Ascending aorta (tissue), 2 donors: ENCODE measurements at places on chromosomes 1 and 21. TPM values are rescaled to one million over a fixed set of nuclear protein-coding genes. Genes with fewer than 3 reads are reported as not detected.

Gene ATP6V1G3
- total RNA-seq, result not detected

DNA sequence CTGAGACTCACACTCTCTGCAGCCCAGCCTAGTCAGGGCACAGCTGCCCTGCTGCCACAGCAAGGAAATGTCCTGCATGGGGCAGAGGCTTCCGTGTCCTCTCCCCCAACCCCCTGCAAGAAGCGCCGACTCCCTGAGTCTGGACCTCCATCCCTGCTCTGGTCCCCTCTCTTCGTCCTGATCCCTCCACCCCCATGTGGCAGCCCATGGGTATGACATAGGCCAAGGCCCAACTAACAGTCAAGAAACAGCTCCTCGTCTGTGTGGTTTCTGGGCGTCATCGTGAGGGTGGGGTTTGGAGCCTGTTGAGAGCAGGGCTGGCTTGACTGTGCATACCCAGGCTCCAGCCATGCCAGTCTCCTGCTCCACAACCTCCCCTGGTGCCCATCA, 19.5 kb downstream of the FAAH start:
- no peak for DNase-seq
- no peaks in the 10 kb centered on the region for H3K27me3 ChIP-seq
- no peak overlapping the region for H3K27ac ChIP-seq
- peaks cover 6% of the 10 kb centered on the region for H3K36me3 ChIP-seq
- no peaks in the 10 kb centered on the region for H3K4me1 ChIP-seq
- no peak overlapping the region for H3K4me3 ChIP-seq

Gene KCNH1
- total RNA-seq, result not detected

Gene FCRL1
- total RNA-seq, result not detected

- DNase-seq, result no peak
- H3K36me3 ChIP-seq, result no peaks in the 10 kb centered on the region
- peak overlapping the region; percentile 70 for H3K4me3 ChIP-seq
- no peak overlapping the region for H3K27ac ChIP-seq
Observed at GRCh38 chr1:155127967-155128754, 485 bp downstream of the EFNA1 start.

DNA sequence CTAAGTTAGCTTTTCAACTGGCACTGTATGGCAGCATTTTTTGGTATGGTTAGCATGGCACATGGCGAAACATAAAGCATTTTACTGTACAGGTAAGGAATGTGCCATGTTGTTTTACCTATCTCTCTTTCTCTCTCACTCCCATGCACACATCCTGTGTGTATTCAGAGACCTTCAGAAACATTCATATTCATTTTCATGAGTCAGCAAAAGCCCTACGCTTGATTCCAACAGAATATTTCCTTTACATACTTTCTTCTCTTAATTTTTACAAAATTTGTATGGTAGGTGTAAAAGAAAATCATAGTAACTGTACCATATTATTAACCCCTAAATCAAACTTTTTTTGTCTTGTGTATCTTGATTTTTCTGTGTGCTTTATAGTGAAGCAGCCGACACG, 10.3 kb downstream of the SRSF11 start:
- no peaks in the 10 kb centered on the region for H3K4me1 ChIP-seq
- H3K4me3 ChIP-seq, result no peak overlapping the region
- no peaks in the 10 kb centered on the region for H3K27me3 ChIP-seq
- no peak overlapping the region for H3K27ac ChIP-seq
- H3K36me3 ChIP-seq, result peaks cover 76% of the 10 kb centered on the region

DNA sequence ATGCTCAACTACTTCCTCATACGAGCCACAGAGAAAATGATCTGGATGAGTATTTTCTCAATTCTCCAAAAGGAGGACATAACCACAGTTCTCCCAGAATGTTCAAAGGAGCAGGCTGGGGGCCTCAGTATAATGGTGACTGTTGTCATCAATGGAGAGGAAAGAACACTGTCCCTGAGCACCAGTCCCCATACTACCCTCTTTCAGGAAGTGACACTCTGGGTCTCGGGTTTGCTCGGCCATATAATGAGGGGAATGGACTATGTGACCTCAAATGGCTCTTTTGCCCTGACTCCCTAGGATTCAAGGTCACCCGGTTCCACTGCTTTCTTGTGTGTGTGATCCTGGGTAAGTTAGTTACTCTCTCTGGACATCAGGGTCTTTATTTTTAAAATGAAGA, 22.8 kb downstream of the SLC9A1 start:
- H3K36me3 ChIP-seq, result no peaks in the 10 kb centered on the region
- peaks cover 16% of the 10 kb centered on the region for H3K4me1 ChIP-seq
- no peaks in the 10 kb centered on the region for H3K27me3 ChIP-seq
- no peak for DNase-seq

- peaks cover 29% of the 10 kb centered on the region for H3K36me3 ChIP-seq
- H3K27me3 ChIP-seq, result no peaks in the 10 kb centered on the region
- peak overlapping the region; percentile 24 for H3K27ac ChIP-seq
Observed at GRCh38 chr1:161994175-161994668, 29.4 kb downstream of the OLFML2B start.

DNA sequence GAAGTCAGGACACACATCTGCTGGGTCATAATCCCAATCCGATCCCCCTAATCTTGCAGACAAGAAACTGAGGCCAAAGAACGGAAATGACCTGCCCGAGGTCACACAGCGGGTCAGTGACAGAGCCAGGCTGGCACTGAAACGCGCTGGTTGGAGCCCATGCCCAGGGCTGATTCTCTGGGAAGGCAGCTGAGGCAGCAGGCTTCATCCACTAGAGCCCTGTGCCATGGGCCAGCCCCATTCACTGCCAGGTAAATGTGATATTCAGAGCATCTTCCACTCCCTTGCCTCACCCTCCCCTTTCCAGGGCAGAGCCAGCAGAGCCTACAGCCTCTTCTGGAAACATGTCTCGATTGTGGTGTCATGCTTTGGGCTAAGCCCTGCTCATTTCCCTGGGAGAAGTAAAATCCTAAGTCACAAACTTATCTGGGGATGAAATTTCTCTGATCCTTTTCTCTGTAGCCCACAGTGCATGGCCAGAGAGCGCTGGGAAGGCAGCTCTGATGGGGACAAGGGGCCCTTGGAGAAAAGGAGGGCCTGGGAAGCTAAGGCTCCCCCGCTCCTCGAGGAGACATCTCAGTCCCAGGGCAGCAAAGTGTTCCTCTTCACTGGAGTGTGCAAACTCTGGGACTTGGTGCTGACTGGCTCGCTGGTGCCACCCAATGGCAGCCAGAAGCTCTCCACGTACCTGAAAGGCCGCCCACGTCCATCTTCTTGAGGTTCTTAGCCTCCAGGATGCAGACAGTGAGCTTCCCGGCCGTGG, 110.4 kb downstream of the SYT2 start:
- peaks cover 65% of the 10 kb centered on the region for H3K36me3 ChIP-seq
- no peaks in the 10 kb centered on the region for H3K27me3 ChIP-seq
- peak; percentile 82 for DNase-seq

Gene AJAP1
- 6.9 TPM for total RNA-seq

- DNase-seq, result no peak
- no peaks in the 10 kb centered on the region for H3K27me3 ChIP-seq
- no peaks in the 10 kb centered on the region for H3K36me3 ChIP-seq
- H3K4me1 ChIP-seq, result no peaks in the 10 kb centered on the region
Observed at GRCh38 chr1:79660129-79660528, 653.6 kb upstream of the ADGRL4 start.

DNA sequence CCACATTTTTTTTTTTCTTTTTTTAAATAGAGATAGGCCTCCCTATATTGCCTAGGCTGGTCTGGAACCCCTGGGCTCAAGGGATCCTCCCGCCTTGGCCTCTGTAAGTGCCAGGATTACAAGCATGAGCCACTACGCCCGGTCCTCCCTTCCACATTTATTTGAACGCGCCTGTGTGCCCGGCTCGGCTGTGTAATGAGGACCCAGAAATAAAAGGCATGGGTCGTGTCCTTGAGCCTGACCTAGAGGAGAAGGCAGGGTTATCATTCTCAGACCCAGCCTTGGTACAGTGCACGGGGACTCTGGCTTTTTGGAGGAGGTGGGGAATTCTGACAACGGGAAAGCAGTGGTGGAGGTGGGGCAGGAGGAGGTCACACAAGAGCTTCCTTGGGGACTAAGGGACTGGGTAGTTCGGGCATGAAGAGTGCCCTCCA, 841 bp downstream of the CENPF start:
- no peak overlapping the region for H3K27ac ChIP-seq
- no peak for DNase-seq
- no peaks in the 10 kb centered on the region for H3K27me3 ChIP-seq
- no peak overlapping the region for H3K4me3 ChIP-seq

DNA sequence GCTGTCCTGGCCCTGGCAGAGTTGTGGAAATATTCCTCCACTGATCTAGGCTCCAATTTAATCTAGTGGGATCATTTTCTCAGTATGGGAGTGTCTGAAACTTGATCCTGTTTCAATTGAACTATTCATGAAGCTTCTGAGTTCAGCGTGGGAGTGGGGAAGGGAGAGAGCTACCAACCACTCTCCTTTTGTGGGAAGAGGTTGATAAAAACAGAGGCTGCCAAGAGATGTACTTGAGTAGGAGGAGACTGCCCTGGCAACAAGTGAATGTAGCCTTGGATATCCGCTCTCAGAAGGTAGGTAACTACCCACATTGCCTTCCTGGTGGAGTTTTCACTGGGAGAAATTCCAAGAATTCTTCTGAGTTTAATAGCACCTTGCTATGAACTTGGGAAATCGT, at the start of gene CTXND2:
TSS of gene CTXND2 (plus strand) at position 119 of the 400 bp plus-strand sequence. CDS start 25,179 bp downstream, outside the sequence.
- no peaks in the 10 kb centered on the region for H3K4me1 ChIP-seq
- no peaks in the 10 kb centered on the region for H3K27me3 ChIP-seq
- H3K4me3 ChIP-seq, result no peak within 1 kb of the TSS
- no peak for DNase-seq

GRCh38 chr1:19737104-19737825, 62.5 kb downstream of the TMCO4 start:
- H3K27ac ChIP-seq, result peak overlapping the region; percentile 95
- H3K36me3 ChIP-seq, result peaks cover 5% of the 10 kb centered on the region
- H3K4me3 ChIP-seq, result no peak overlapping the region
- H3K27me3 ChIP-seq, result no peaks in the 10 kb centered on the region
